Ecto neural progenitor cell (in vitro differentiated cells): ENCODE measurements at places on chromosomes 3 and 15.

DNA sequence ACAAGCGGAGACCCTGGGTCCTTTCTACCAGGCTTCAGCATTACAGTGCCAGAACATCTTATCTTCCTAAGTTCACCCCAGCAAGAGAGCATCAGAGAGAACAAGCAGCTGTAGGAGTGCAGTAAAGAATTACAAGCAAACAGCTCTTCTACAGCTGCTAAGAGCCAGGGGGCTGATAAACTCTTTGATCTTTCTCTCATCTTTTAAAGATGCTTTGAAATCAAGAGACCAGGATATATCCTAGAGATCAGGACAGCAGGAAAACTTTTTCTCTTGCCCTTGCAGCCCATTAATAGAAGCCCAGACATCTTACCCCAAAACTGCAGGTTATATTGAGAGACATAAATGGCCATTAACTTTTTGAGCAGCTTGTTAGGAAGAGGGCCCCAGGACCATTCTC lies 198.1 kb downstream of the RSL24D1 start:
- DNase-seq, result no peak

DNA sequence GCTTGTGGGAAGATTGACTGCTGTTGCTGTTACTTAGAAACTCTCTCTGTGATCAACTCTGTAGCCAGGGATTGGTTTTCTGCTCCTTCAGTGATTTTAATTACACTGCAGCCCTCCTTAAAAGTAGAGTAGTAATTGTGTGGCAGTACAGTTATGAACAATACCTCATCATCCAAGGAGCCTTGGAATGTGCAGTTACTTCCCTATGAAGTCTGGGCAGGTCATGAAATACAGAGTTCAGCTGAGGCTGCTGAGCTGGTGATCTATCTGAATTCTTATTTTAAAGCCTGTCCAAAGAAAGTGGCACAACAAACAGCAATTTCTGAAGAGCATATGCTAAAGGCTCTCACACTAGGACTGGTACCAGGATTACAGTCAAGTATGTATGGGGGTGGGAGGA lies 37.4 kb upstream of the MRPL3 start:
- DNase-seq, result no peak

- no peak for DNase-seq
Observed at GRCh38 chr15:57586661-57587424, 4.9 kb upstream of the MYZAP start.

DNA sequence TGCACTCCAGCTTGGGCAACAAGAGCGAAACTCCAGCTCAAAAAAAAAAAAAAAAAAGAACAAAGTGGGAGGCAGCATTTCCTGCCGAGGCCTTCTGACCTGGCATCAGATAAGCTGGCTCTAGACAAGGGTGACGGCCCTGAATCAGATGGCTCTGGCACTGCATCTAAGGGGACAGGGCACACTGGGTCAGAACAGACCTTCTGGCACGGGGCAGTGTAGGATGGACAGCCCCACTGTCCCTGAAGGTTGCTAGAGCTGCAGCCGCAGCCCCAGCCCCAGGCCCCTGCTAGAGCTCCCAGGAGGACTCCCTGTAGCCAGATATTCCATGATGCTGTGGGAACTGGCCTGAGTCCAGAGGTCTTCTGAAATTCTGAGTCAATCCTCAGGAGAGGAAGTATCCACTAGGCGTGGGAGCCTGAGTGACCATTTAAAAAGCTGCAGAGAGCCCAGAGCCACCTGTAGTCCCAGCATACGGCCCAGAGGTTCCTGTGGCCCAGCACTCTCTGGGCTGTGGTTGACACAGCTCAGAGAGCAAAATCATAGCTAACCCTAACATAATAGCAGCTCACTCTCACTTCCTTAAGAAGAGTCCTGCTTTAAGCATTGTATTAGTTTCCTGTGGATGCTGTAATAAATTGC lies 69.2 kb upstream of the MFGE8 start:
- DNase-seq, result no peak

DNA sequence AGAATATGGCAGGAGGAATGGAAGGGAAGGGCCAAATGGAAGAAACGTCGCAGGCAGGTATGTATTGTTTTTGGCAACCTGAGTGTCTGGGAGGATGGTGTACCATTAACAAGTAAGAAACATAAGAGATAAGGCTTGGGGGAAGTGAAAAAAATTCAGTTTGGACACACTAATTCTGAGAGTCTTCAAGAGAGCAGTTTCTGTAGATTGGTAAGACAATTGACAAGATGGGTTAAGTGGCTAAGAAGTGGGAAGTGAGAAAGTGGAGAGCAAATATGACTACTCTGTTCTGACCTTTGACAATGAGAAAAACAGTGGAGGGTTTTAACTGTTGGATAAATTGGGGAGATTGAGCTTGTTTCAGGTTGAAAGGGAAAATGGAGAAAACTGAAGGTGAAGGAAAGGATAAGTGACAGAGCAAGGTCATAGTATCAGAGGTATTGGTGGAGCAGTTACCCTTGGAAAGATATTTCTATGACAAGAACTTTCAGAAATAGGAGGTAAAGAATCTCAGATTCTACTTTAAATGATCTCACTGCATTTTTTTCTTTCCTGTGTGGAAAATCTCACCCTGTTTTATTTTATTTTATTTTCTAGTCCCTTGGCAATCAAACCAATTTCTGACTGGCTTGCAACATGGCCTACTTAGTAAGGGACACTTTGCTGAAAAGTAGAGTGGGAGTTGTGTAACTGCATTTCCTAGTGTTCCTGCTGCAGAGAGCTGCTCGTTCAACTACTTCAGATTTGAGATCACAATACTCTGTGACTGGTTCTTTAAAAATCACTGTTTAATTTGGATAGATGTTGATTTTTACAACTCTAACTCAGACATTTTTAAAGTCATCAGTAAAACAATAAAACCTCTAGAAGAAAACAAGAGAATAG lies 23.1 kb upstream of the GABPB1 start:
- no peak for DNase-seq

GRCh38 chr3:17602126-17602525 lies 140.3 kb downstream of the TBC1D5 start:
- DNase-seq, result no peak

- DNase-seq, result no peak
Observed at GRCh38 chr3:118075873-118076272, 958.8 kb downstream of the IGSF11 start.

- DNase-seq, result no peak
Observed at GRCh38 chr3:124557433-124558232, 172.6 kb upstream of the UMPS start.

DNA sequence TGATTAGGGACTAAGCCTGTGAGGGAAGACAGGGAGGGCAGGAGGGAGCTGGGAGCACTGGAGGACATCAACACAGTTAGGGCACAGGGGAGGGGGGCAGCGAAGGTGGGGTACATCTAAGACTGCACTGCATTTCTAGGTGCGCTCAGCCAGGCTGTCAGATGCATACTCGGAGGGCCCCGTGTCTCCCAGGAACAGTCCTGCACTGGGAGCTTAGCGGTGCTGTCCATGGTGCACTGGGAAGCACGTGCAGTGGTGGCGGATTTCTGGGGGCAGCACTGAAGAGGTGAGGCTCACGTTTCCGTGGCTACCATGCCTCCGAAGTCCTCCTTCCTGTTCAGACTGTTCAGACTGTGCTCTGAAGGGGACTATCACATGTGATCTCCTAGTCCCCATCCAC lies 54.4 kb downstream of the ROPN1B start:
- no peak for DNase-seq

- no peak for DNase-seq
Observed at GRCh38 chr3:39065197-39065596, 13.4 kb downstream of the WDR48 start.

- no peak for DNase-seq
Observed at GRCh38 chr15:91530279-91530678, 323.2 kb upstream of the SLCO3A1 start.

DNA sequence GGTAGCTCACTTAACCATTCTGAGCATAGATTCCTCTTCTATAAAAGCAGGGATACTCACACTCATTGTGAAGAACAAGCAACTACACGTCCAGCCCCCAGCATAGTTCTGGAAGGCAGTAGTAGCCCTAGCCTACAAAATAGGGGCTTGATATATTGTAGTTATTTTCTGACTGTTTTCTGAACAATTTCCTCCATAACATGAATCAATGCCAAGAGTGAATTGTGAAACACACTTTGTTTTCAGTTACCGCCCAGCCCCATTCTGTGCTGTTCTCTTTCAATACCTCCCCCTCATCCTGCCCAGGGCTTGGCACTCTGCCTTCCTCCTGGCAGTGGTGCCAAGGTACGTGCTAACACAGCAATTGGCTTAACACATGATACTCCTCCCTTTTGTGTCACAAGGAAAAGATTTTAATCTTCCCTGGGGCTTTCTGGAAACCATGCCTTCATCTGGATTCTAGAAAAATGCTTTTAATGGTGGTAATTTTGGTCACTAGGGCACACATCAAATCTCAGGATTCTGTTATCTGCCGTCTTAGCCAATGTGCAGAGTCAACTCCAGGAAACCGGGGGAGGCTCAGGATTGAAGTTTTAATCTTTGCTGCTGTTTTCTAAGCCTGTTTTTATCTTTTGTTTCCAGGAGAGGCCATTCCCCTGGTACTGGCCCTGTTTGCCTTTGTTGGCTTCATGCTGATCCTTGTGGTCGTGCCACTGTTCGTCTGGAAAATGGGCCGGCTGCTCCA lies 37.2 kb downstream of the IL20RB start:
- DNase-seq, result no peak

- DNase-seq, result no peak
Observed at GRCh38 chr3:23619705-23620637, 185.8 kb upstream of the UBE2E1 start.

- DNase-seq, result no peak
Observed at GRCh38 chr3:104554425-104554824, 812.3 kb upstream of the ALCAM start.

GRCh38 chr3:154144825-154145465 lies 23.8 kb downstream of the ARHGEF26 start:
- no peak for DNase-seq

GRCh38 chr3:12799525-12800440 lies 3.3 kb downstream of the CAND2 start:
- DNase-seq, result no peak

- no peak for DNase-seq
Observed at GRCh38 chr15:97691799-97692198, 268.7 kb upstream of the ARRDC4 start.

DNA sequence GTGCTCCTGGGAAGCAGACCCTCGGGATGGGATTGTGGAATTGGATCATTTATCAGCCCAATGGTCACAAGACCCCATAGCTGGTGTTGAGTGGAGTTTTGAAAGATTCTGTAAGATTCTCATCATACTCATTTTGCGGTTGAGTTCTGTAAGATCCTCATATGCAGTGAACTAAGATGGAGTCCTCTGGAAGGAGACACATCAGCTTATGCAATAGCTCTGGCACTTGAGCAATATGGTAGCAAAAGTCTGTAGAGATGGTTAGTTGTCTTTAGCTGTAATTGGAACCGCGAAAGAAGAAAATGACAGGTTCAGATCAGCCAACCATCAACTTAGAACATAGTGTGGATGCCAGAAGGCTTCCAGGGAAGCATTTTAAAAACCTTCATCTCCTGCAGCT lies 184.5 kb upstream of the TSC22D2 start:
- DNase-seq, result no peak

DNA sequence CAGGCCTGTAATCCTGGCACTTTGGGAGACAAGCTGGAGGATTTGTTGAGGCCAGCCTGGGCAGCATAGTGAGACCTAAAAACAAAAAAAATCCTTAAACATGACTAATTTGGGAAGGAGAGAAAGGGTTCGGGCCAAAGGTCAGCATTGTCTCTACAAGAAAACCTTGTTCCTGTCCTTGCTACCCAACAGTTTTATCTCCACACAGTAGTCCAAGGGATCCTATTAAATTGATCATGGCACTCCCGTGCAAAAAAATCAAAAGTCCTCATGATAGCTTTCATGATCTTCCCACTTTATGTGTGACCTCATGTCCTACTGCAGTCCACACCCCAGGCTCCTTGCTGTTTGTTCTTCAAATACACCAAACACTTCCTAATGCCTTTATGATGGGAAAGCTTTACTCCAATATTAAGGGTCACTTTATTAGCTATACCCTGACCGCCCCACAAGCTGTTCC lies 4.2 kb downstream of the RPL15 start:
- DNase-seq, result no peak

GRCh38 chr15:36905908-36906307 lies 194.4 kb downstream of the MEIS2 start:
- DNase-seq, result no peak

DNA sequence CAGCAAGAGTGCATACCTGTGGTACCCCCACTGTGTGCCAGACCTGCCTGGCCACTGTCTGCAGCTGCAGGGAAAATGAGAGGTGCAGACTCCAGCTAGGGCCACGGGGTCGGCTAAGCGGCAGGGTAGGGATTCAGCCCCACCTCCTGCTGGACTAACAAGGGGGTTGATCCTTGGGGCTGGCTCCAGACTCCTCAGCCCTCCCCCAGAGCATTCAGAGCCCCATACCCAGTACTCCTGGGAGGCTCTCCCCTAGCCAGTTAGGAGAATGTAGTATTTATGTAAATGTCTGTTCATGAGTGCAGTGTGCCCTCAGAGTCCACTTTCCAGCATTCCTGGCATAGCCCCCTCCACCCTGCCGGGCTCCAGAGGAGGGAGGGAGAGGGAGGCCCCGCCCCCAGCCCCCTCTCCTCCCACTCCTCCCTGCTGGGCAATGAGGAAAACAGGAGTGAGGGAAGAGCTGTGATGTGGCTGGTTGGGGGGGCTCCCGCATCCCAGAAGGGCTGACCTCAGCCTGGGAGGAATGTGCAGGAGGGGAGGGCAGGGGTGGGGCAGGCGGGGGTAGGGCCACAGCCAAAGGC lies 4.5 kb upstream of the SEMA3B start:
- DNase-seq, result peak; percentile 91

DNA sequence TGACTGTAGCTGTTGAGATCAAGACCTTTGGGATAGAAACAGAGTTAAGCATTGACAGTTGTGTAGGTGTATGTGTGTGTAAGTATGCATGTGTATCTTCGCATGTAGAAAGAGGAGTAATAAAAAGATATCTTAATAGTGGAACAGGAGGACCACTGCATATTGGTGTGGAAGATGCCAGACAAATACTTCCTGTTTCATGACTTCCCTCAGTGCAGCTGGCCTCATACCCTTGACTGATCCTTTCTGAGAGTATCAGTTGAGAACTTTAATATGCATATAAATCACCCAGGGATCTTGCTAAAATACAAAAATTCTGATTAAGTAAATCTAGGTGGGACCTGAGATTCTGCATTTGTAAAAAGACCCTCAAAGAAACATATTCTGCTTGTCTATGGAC lies 8.5 kb upstream of the ZBED2 start:
- DNase-seq, result no peak

- no peak for DNase-seq
Observed at GRCh38 chr3:129289201-129289921, 10.7 kb downstream of the HMCES start.
